ENCODE measurements at places on chromosomes 3 and 15.

DNA sequence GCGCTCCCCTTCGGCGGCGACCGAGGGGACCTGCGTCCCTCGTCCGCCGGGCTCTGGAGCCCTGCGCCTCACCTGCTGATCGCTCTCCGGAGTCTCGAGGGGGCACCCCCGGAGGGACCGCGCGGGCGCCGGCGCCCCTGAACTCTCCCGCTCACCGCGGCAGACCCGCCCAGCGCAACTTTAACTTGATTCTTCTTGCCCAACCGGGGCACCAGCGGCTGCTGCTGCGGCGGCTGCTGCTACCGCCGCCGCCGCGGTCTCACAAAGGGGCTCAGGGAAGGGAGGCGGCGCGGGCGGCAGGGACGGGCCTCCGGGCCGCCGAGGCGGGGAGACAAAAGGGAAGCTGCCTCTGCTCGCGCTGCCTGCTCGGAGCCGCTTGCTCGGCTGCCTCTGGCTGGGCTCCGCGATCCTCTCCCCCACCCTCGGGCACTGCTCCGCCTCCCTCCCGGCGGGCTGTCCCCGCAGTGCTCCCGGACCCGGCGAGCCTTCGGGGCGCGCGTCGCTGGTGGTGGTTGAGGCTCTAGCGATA lies at the start of gene PPM1L:
PPM1L (plus strand) TSS at position 456 of the 529 bp plus-strand sequence.
- no peak for DNase-seq

DNA sequence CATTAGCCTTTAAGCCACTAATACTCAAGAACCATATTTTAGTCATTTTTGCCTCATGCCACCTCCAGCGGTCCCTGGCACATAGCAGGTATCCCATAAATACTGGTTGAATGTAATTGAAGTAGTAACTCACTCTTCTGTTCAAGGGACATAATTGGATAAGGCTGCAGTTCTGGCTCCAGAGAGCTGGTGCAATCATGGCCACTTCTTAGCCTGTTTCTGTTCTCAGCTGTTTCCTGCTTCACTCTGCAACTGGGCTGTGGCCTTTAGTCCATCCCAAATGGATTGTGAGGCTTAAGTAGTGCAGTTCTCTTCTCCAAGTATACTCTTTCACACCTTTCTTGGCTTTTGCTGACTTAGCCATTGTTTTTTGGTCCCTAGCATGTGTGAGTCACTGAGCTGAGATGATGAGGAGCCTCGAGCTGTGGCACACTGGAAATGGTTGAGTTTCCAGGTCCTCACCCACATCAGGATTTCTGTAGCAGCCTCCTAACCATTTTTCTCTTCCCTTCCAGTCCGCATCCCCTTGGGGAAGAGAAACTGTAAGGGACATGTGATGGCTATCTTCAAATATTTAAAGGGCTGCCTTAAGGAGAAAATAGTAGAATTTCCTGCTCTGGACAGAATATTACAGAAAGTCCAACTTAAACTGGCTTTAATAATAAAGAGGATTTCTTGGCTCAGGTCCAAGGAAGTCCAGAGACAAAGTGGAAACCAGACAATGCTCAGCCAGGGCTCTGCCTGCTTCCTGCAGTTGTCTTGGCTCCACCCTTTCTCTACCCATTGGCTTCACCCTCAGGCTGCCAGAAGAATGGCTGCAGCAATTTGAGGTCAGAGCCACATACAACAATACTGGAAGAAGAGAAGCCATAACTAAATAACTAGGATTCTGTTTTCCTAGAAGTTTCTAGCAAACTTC lies 305.4 kb upstream of the ROPN1 start:
- peak; percentile 42 for DNase-seq

DNA sequence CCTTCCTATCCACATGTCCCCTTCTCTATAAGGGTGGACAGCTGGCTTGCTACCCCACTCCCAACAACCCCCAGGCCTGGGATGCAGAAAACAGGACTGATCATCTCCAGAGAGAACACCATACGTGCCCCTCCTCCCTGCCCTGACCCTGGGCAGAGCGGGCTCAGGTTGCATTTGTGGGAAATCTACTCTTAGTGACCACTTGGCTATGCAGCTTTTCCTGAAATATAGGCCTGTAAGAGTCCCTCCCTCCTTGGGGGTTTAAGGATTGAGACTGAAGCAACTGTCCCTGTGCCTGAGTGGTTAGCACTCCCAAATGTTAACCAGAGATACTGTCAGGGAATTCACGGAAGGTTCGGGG lies 11.7 kb downstream of the SH2D7 start:
- DNase-seq: no peak

GRCh38 chr3:146903927-146904326 lies 298.8 kb upstream of the PLSCR5 start:
- no peak for DNase-seq

DNA sequence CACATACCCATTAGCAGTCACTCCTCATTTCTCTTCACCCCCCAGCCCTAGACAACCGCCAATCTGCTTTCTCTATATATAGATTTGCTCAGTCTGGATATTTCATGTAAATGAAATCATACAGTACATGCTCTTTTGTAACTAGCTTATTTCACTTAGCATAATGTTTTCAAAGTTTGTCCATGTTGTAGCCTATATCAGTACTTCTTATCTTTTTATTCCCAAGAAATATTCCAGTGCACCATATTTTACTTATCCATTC lies 3.1 kb downstream of the MAP3K13 start:
- DNase-seq: no peak

DNA sequence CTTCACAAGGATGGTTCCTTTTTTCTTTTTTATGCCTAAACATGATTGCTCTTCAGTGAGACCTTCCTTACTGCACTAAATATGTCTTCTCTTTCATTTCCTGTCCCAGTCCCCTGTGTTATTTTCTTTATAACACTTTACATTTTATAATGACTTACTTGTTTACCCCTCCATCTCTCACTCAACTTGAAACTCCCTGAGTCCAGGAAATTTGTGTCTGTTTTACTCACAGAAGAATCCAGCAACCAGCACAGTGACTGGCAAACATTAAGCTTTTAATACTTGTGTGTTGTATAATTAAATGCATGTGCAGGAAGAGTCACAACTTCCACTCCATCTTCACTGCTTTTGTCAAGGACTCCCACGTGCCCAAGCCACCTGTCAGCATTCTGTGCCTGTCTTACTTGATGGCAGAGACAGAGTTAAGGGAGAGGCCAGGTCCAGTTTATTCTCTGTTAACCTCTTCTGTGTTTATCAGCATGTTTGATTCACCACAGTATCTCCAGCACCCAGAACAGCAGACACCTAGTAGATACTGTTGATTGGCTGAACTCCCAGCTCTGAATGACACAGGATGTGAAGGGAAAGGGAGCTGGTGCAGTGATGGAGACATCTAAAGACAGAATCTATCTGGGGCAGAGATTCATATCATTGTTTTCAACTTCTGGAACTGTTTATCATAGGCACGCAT lies 42.8 kb downstream of the SSR3 start:
- no peak for DNase-seq

DNA sequence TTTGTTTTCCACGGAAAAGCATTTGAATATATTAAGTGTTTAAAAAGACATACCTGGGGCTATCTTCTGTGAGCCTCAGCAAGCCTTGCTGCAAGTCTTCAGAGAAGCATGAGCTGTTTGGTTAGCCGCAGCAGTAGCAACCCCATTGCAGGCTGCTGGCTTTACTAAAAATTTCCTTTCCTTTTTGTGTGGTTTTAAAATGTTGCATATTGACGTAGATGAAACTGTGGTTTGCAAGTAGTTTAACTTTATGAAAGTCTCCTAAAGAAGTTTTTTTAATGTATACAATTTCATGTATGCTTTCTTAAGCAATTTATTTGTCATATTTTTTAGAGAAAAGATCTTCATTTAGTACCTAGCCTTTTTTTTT lies at the start of gene GPR171:
GPR171 (minus strand) TSS at position 166 of the 370 bp plus-strand sequence. CDS start 3,830 bp downstream, outside the sequence.
- no peak for DNase-seq

DNA sequence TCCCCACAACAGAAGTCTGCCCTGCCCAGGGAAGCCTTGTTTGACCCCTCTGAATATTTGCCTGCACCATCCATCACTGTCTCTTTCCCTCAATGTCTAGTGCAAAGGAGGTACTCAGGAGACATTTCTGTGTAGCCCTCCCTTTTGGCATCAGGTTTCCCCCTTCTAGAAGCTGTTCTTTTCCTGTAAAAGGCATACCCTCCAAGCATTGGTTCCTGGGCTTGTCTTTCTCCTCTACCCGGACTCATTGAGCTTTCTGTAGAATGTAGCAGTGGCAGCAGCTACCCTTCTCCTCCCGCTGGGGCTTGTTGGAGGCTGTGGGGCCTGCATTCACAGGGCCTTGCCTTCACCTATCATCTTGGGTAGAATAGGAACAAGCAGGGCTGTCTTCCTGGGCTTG lies 63.5 kb downstream of the CTDSPL start:
- no peak for DNase-seq

- DNase-seq: no peak
These were observed 6.6 kb downstream of the KLF15 start for GRCh38 chr3:126350502-126351085.

- DNase-seq: peak; percentile 10
These were observed 11.9 kb downstream of the GRM2 start for GRCh38 chr3:51718547-51719409.

- no peak for DNase-seq
These were observed 552.9 kb downstream of the DIPK2A start for GRCh38 chr3:144524531-144524930.

DNA sequence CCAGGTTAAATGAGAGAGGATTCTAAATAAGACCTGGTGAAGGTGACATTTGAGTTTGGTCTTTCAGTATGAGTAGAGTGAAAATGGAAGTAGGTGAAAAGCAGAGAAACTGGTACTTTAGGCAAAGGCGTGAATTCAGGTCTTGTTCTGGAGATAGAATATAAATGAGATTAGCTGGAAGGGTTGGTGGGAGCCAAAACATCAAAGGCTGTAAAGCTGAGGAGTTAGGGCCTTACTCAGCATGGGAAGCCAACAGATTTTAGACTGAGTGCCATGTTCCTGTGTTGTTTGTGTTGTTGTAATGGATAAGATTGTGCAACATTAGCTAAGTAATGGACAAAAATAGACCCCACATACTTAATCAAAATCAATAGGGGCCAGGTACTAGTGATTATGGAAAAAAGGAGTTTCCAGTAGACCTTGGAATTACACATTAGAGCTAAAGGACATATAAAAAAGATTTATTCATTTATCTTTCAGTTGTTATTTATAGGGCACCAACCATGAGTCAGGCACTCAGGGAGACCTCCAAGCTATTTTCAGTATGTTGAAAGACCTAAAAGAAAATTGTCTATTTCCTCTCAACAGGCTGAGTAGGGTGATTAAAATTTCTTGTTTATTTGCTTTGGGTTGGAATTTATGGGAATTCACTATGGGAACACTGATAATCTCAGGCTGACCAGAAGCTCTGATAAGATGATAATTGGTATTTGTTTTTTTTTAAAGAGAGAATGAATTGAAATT lies 20.8 kb downstream of the ARL14 start:
- no peak for DNase-seq

- no peak for DNase-seq
These were observed 10.8 kb downstream of the HSPBAP1 start for GRCh38 chr3:122782804-122783203.

- DNase-seq: no peak
These were observed 26.6 kb upstream of the KY start for GRCh38 chr3:134677196-134677986.

GRCh38 chr15:85748176-85748575 lies 46.5 kb downstream of the KLHL25 start:
- no peak for DNase-seq

GRCh38 chr3:122272879-122273278 lies 52.2 kb upstream of the CSTA start:
- DNase-seq: no peak

- no peak for DNase-seq
These were observed 13.8 kb upstream of the SNRPA1 start for GRCh38 chr15:101308604-101309435.

DNA sequence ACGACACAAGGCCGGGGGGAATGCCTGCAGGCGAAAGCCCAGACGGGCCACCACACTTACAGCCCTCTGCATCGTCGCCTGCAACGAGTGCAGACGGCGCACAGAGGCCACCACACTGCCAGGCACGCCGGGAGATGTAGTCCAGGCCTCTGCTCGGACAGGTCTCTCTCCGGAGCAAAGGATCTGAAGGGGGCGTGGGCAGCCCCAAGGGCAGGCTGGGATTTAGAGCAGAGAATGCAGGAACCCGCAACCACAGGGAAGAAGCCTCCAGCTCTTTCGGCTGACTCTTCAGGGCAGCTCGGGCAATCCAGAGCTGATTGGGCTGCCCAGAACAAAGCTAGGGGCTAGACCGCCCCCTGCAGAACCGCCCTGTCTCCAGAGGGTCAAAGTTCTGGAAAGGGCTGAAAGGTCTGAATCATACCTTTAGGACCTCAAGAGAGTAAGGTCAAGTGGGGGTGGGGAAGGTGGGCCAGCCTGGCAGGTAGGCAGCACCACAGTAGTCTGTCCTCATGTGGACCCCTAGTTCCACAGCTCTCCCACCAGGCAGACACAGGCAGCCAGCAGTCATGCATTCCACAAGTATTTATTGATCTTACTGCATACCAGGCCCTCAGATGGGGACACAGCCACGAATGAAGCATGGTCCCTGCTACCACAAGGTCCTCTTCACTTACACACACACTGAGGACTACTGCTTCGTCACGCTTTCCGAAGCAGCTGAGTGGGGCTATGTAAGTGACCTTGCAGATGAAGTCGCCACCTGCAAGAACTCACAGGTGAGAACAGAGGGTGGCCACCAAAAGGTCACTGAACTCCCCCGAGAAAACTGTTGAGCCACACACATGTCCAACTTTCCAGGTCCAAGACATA lies at the start of gene AMT:
AMT (minus strand) TSS at position 95 of the 870 bp plus-strand sequence; CDS start at position 72, 23 bp downstream.
- no peak for DNase-seq

- DNase-seq: no peak
These were observed 24.5 kb downstream of the MB21D2 start for GRCh38 chr3:192892981-192893700.

DNA sequence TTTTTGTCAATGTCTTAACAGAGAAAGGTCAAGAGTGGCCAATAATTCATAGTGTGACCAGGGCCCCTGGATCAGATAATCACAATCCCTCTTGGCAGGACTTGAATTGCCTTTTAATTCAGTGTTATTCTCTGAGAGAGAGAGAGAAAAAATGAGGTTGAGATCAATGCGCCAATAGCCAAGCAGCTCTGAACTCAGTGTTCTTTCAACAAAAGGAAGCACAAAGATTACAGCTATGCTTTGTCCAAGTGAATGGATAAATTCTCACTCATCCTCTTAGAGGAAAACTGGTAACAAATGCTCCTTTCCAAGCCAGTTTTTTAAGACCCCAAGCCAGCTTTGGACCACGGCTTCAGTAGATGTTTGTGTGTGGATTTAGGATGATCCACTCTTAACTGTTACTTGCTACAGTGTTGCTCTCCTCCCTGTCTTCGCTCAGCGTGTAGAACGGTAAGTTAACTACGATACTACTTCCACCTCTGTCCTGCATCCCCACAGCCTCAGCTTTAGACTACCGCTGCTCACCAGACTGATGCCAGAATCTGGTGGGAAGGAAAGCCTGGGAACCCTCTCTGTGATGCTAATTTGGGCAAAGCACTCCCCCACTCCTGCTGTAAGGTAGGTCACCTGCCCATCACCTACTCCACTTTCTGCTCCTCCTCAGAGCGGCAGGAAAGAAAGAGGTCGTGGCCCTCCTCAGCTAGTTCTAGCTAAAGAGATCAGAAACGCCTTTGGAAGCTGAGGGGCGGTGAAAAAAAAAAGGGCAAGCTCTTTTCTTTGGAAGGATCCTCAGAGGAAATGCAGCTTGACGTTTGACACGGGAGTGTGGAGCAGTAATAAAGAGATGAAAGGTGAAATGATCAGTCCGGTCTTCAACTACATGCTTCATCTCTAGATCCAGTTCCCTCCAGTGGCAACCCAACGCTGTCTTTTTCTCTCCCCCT lies 46.8 kb upstream of the LPP start:
- DNase-seq: no peak

Measured in NCI-H2029 treated with DMSO at 0.1 percent for 48 hours (cell line).